Panc1 (cell line): ENCODE measurements at places on chromosomes 11 and 22. TPM values are rescaled to one million over a fixed set of nuclear protein-coding genes. Genes with fewer than 3 reads are reported as not detected.

Gene NECTIN1
- 14.6 TPM for total RNA-seq

Gene SLCO2B1
- 0.77 TPM for total RNA-seq

DNA sequence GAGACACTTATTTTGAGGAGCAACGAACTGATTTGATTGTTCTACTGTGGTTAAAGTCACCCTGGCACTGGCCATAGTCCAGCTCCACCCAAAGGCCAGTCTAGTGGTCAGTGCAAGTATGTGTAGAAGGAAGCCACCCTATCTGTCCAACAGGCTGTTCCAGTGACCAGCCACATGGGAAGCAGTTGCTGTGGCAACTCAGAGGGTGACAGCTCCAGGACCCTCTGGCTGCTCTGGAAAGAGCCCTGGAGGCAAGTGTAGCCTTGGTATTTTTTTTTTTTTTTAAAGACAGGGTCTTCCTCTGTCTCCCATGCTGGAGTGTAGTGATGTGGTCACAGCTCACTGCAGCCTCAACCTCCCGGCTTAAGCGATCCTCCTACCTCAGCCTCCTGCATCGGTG is 27.8 kb downstream of the LMO1 start:
- no peak overlapping the region for H3K27ac ChIP-seq
- no peak overlapping the region for H3K4me3 ChIP-seq
- H3K36me3 ChIP-seq: no peaks in the 10 kb centered on the region
- no peaks in the 10 kb centered on the region for H3K4me1 ChIP-seq

Gene MS4A4A
- not detected for total RNA-seq

- H3K4me3 ChIP-seq: no peak overlapping the region
- no peaks in the 10 kb centered on the region for H3K4me1 ChIP-seq
- H3K36me3 ChIP-seq: no peaks in the 10 kb centered on the region
- peaks cover 13% of the 10 kb centered on the region for H3K27me3 ChIP-seq
Measured at GRCh38 chr11:117857734-117858414, 18.6 kb downstream of the FXYD6 start.

Gene SYTL2
- 132 TPM for total RNA-seq

DNA sequence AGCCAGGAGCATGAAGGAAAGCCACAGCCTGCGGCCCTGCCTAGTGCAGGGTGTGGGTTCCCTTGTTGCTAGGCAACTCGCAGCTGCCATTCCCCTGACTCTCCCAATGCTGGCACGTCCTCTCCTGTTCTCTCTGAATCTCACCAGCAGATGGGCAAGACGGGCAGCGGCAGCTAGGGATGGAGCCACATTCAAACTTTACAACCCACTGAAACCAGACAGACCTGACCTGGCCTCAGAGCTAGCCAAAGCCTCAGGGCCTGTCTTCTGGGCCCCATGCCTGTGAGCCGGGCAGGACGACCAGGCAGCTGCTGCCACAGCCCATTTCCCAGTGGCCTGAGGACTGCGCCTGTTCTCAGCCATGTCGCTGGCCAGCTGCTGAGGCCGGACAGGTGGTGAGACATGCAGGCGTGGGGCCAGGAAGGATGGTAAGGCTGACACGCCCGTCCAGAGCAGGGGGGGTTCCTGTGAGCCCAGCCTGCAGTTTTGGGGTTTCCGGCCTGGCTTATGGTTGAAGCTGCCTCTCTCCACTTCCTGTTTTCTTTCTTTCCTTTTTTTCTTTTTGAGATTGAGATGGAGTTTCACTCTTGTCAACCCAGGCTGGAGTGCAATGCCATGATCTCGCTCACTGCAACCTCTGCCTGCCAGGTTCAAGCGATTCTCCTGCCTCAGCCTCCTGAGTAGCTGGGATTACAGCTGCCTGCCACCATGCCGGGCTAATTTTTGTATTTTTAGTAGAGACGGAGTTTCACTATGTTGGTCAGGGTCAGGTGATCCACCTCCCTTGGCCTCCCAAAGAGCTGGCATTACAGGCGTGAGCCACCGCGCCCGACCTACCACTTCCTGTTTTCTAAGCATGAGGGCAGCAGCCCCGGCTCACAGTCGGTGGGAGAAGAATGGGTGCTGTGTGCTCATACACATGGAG is 4.1 kb downstream of the SUN2 start:
- no peak for DNase-seq
- H3K27me3 ChIP-seq: no peaks in the 10 kb centered on the region
- peaks cover 8% of the 10 kb centered on the region; the same call in 1 of the 2 replicates for H3K4me1 ChIP-seq
- no peak overlapping the region for H3K27ac ChIP-seq

DNA sequence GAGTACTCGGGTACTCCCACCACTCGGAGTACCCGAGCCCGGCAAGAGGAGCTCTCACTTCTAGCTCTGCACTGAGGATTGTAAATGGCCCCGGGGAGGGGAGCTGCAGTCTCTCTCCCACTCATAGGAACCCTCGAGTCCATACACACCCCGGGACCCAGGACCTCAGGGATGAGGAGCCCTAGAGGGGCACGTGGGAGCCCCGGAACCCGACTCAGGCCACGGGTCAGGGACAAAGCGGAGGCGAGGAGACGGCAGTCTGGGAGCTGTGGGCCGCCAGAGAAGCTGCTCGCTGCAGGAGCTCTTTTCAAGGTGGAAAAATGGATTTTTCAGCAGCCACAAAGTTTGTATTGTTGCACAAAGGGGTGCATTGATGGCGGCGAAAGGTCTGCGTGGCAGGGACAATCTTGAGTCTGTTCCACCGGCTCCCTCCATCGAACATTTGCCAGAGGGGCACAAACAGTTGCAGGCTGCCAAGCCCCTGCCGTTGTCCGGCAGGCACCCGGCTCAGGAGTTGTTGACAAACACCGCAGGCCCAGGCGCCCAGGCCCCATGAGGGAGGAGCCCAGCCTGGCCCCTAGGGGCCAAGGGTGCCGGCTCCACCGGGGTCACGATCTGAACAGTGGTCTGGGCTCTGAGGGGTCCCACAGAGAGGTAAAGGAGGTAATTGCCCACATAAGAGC is 5.7 kb upstream of the FLI1 start:
- H3K36me3 ChIP-seq: no peaks in the 10 kb centered on the region
- DNase-seq: no peak
- peaks cover 44% of the 10 kb centered on the region; the same call in 1 of the 2 replicates for H3K27me3 ChIP-seq
- H3K27ac ChIP-seq: no peak overlapping the region
- no peak overlapping the region for H3K4me3 ChIP-seq
